ENCODE measurements at places on chromosomes 16 and 17.

DNA sequence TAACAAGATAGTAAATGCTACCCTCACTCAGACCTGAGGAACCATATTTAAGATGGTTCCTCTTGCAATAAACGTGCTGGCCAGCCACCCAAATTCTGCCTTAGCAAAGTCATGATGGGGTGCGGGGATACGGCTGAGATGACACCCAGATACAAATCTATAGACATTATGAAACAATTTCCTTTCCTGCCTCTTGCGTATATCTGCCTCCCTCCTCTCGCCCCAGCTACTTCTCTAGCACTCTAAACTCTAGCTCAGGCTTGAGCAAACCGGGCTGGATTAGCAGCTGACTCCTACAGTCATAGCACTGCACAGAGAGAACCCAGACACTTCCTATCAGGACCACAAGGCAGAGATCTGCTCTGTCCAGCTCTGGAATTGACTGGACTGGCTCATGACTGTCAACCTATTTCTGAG lies 22.3 kb downstream of the CD300LF start:
- DNase-seq = no peak

DNA sequence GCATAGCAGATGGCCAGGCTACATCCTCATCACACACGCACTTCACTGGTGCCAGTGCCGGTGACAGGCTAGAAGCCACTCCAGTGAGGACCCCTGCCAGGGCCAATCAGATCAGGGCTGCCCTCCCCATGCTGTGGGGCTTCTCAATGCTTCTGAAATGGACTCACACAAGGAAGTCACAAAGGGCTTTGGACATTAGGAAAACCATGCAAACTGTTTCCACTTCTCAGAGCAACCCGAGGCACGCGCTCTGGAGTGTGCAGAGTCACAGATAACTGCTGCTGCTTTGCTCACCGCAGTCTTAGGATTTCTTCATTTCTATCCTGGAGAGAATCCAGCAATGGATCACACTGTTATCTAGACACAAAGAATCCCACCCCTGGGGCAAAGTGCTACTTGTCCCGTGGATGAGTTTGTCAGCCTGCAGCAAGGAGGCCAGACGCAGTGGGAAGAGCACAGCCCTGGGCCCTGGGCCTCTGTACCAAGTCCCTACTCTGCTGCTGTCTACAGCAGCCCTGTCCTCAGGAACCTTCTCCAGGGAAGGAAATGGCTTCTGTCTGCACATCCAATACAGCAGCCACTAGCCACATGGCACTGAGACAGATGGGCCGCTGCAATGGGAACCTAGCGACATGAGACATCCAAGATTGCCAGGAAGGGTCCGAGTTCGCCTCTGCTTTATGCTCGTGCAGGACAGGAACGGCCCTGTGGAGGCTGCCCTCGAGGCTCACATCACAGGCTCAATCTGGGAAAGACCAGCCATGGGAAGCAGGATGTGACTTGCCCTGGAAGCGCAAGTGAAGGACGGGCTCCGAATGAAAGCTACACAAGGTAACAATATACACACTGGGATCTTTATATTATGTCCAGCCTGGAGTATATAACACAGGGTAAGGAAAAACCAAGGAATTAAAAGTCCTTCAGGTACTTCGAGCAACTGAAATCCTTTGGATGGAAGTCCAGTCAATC lies 169.3 kb downstream of the ZFHX3 start:
- no peak for DNase-seq

- no peak for DNase-seq
Measured at GRCh38 chr17:67879662-67880061, 54.4 kb downstream of the BPTF start.

GRCh38 chr16:30934827-30935557 lies 11.6 kb downstream of the FBXL19 start:
- peak; percentile 89 for DNase-seq

GRCh38 chr16:50273888-50274325 lies 7.6 kb downstream of the ADCY7 start:
- DNase-seq = no peak
